ENCODE measurements at places on chromosomes 5 and 9. TPM values are rescaled to one million over a fixed set of nuclear protein-coding genes. Genes with fewer than 3 reads are reported as not detected.

The CXCL14 gene
- 2.9 TPM for total RNA-seq

The ADRB2 gene
- 22.4 TPM for total RNA-seq

The PDLIM7 gene
- 88.0 TPM for total RNA-seq

GRCh38 chr9:95462249-95463147, 54.3 kb downstream of the PTCH1 start:
- DNase-seq, result peak; percentile 87

The QRFP gene
- not detected for total RNA-seq

- DNase-seq, result no peak
Measured at GRCh38 chr9:88733651-88734421, 198.9 kb downstream of the NXNL2 start.

GRCh38 chr5:175922192-175922885, 45.8 kb downstream of the THOC3 start:
- DNase-seq, result no peak

- DNase-seq, result no peak
Measured at GRCh38 chr5:71954329-71954728, 152.9 kb upstream of the MAP1B start.

The PRR7 gene
- 7.9 TPM for total RNA-seq

The LPCAT1 gene
- total RNA-seq, result 869 TPM

DNA sequence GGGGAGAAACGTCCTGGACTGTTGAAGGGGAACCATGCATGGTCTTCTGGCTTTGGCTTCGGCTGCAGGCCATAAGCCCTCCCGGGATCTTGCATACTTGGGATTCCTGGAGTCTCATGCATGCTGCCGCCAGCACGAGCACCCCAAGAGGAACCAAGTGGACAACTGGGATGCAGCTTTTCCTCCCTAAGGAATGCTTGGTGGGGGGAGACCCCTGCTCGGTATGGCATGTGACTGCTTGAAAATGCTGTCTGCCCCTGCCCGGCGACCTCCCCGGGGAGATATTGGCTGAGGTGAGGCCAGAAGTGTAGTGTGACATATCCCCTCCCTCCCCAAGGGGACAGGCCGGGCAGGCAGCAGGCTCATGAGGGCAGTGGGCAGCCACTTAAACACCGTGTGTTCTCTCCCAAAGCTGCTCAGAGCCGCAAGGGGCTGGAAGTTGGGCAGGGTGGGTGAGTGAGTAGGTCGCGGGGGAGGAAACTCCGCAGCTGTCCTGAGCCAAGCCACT, 15.7 kb downstream of the TMEM171 start:
- DNase-seq, result no peak

The TRIM14 gene
- total RNA-seq, result 52.1 TPM

GRCh38 chr5:100647461-100648230, 112.5 kb downstream of the FAM174A start:
- DNase-seq, result peak; percentile 88

The TRIM41 gene
- total RNA-seq, result 32.4 TPM

- no peak for DNase-seq
Measured at GRCh38 chr5:169988947-169989346, 8.7 kb upstream of the INSYN2B start.

DNA sequence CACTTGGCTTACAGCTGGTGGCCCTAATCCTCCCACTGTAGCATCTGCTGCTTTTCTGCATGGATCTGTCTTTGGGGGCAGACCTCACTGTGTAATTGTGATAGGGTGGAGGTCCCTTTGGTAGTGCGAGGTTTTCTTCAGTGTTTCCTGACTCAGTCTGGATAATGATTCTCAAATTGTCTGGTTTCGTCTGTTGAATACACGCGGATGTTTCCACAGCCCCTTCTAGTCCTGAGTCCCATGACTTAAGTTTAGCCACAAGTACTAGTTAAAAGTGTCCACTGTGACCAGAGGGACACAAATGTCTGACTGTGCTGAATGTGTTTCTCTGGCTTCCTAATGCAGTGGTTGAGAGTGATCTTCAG, 70.5 kb downstream of the LMNB1 start:
- DNase-seq, result no peak

GRCh38 chr5:60887096-60887495, 43.0 kb upstream of the ELOVL7 start:
- no peak for DNase-seq

- DNase-seq, result no peak
Measured at GRCh38 chr9:136242918-136243525, 2.6 kb downstream of the QSOX2 start.

DNA sequence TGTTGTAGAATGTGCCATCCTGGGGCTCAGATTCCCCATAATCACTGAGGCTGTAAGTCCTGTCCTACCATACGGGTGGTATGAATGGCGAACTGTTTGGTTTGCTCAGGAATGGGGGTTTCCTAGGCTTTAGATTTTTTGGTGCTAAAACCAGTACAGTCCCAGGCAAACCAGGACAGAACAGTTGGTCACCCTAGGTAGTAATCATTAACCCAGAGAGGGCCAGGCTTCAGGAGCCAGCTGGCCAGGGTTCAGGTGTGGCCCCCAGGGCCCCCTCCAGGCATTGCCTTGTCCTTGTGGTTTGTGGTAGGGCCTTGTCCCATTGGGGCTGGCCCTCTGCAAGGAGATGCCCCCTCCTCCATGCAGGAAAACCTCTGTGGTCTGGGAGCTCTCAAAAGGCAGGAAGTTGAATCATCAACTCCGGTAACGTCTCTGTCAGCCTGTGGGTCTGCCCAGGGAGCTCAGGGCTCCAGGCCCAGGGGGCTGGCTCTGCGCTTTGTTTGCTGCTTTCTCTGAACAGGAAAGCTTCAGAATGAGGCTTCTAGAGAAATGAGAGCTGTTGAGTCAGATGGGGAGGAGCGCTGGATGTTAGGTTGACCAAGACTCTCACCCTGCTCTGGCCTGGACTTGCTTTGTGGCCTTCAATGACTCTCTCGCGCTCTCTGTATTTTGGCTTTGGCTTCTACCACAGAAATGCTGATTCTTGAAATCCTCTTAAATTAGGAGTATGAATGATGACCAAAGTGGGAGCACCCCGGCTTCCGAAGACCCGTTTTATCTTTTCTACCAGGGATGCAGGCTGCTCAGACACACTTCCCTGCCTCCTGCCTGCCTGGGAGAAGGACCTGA, 22.2 kb upstream of the JADE2 start:
- DNase-seq, result peak; percentile 80

- no peak for DNase-seq
Measured at GRCh38 chr5:95530416-95530815, 24.4 kb downstream of the SKIC3 start.

DNA sequence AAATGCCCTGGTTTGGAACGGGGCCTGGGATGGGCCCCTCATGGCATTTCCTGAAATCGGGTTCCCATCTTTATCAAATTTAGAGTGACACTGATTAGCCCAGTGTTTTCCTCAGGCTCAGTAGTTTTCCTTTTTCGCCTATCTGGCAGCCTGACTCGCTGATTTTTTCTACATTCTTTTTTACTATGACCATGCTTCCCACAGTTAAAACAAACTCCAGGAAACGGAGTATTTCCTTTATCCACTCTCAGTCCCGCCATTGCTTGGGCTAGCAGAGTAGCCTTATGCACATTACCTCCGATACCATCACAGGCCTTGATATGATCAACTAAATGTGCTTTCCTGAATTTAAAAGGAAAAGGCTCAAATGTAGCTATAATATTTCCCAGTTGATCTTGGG, 5.5 kb downstream of the OR1Q1 start:
- DNase-seq, result no peak

- DNase-seq, result no peak
Measured at GRCh38 chr5:6518298-6519057, 69.8 kb downstream of the UBE2QL1 start.

The PCDHA5 gene
- 0.40 TPM for total RNA-seq

The GLT6D1 gene
- total RNA-seq, result not detected

DNA sequence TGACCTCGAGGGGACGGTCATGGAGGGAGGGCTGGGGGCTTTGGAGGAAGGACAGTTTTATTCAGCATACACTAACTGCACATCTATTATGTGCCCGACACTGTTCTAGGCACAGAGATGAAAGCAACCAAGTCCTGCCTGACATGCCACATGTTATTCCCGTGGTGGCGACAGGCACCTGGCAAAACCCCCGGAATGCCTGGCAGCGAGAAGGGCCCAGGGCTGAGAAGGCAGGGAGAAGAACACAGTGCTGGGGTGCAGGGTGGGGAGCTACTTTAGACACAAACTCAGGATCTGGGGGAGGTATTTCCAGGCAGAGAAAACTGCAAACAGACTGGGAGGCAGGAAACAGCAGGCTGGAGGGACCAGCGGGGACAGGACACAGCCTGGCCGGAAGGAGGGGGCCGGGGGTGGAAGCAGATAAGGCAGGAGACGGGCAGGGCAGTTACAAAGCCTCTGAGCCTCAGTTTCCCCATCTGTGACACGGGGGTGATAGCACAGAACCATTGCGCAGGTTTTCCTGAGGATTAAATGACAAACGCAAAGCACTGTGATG, 77.7 kb downstream of the STK10 start:
- no peak for DNase-seq

DNA sequence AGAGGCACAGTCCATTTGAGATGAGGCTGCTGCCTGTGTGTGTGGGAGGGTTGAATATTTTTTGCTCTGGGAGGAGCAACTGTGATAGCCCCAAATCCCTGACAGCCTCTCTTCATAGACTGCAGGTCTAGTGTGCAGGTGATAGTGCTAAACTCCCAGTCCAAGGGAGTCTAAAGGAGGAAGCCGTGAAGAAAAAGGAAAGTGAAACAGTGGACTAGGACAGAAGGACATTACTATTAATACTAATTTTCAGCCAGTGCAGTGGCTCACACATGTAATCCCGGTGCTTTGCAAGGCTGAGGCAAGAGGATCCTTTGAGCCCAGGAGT, 295.0 kb downstream of the PDE4D start:
- no peak for DNase-seq

GRCh38 chr5:73121119-73121463, 716 bp downstream of the TMEM171 start:
- no peak for DNase-seq

- no peak for DNase-seq
Measured at GRCh38 chr9:121059998-121060636, 10.0 kb upstream of the C5 start.

The FOXD4L4 gene
- total RNA-seq, result 1.0 TPM

DNA sequence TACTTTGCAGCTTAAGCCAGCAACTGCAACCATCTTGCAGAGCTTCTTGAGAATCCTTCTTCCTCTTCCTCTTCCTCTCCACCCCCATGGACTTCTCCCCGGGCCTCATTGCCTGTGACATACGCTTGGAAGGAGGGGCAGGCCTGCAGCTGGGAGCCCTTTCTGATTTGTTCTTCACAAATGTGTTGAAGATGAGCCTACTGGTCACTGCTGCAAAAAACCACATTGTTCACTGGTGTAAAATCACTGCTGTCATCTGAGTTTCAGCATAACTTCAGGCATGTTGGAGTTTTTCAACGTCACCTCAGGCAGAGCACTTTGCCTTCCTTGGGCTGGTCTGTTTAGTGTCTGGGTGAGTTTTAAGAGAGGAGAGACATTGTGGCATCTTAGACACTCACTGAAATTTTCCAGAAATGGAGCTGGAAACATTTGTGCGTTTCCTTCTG, 7.9 kb downstream of the TJP2 start:
- no peak for DNase-seq

- no peak for DNase-seq
Measured at GRCh38 chr5:74380193-74380592, 260.3 kb downstream of the ENC1 start.

GRCh38 chr9:82247318-82247717, 258.7 kb downstream of the SPATA31D1 start:
- peak; percentile 57 for DNase-seq

- no peak for DNase-seq
Measured at GRCh38 chr9:11159318-11159862, 546.6 kb upstream of the PTPRD start.

DNA sequence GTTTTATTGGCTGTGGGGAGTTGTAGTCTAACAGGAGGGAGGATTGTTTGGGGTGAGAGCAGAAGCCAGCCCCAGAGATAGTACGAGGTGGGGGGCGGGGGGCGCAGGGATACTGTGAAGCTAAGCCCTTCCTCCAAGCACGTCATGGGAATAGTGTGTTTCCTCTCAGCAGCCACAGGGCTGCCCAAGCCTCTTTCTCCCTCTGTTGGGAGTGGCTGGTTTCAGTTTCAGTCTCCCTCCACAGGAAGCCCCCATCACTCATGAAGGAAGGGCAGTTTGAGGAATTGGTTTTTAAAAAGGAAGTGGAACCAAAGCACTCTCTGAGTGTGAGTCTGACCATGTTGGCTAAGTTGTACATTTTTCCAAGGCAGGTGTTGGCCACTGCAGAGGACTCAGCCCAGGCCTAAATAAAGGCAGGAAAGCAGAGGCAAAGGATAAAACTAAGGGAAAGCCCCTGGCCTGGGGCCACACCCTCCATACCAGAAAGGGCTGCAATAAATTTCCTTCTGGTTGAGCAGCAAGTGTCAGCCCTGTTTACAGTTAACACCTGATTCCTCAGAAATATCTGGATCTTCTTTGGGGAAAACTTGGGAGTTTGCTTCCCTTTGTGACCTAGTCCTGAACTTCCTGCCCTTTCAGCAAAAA, 3.2 kb downstream of the RAB24 start:
- DNase-seq, result peak; percentile 78

- DNase-seq, result no peak
Measured at GRCh38 chr9:123322273-123323195, 33.5 kb upstream of the CRB2 start.

DNA sequence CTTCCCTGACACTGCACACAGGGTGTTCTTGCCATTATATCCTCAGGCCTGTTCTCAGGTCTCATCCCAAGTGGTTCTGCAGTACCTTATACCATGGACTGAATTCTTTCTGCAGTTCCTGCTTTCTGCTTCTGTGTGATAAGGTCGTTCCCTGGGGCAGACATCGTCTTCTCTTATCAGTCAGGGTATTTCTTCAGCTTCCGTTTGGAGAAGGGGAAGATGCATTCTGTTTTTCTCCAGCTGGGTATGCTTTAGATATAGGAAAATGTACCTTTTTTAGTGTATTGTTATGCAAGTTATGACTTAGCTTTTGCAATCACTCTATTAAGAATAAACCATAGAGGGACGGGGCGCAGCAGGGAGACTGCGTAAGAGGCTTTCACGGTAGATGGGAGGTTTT, 31.1 kb downstream of the RALGPS1 start:
- no peak for DNase-seq

GRCh38 chr9:29214690-29215253, 1641.5 kb upstream of the C9orf72 start:
- DNase-seq, result no peak

The F2RL2 gene
- total RNA-seq, result not detected

DNA sequence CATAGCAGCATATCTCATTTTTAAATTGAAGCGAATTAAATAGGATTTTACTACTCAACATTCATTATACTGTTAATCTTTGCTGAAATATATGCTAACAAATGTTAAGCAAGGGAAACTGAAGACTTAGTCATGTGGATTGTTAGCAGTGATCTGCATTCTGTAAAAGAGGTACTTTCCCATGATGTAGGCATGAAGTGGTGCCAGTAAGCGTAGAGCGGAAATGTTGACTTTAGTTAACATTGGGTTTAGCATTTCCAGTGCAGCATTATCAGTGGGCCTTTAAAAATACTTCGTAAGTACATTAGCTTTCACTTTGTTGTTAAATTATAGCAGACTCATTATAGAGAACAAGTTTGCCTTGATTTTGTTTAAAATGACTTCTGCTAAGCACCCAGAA, 130.3 kb downstream of the CDC42SE2 start:
- DNase-seq, result peak; percentile 35

GRCh38 chr9:87890837-87891236, 8.2 kb downstream of the SPATA31E1 start:
- no peak for DNase-seq

The KIF20A gene
- total RNA-seq, result 1.5 TPM

- DNase-seq, result no peak
Measured at GRCh38 chr9:87639949-87640348, 86.0 kb upstream of the CTSL start.

The FOXI1 gene
- total RNA-seq, result not detected

GRCh38 chr9:1761807-1762206, 253.3 kb upstream of the SMARCA2 start:
- DNase-seq, result no peak

Data from upper lobe of left lung (tissue), 6 donors.